ENCODE measurements at places on chromosomes 1 and 21.

DNA sequence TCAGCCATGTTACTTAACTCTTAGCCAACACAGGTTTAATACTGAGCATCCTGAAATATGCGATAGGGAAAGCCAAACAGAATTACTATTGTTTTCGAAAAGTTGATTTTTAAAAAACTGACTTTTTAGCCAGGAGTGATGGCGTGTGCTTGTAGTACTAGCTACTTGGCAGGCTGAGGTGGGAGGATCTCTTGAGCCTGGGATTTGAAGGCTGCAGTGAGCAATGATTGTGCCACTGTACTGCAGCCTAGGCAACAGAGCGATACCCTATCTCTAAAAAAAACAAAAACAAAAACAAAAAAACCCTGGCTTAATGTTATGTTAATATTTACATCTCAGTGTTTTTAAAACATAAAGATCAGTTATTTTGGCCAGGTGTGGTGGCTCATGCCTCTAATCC is 16.7 kb downstream of the NMNAT1 start:
- DNase-seq = no peak

DNA sequence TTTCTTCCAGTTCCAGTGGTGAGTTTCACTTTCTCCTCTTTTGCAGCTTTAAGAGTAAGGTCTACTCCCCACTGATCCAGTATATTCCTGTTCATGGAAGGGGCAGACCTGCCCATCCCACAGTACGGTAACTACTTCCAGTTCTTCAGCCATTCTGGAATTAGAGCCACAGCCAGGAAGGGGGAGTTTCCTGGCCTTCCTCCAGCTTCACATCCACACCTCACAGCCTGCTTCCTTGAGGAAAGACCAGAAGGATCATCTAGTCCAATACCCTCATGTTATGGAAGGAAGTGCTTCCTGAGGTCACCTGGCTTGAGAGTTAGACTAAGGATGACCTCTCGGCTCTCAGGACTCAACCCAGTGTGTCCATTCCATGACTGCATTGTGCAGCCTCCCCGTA is 597.8 kb downstream of the KIF26B start:
- no peak for DNase-seq

DNA sequence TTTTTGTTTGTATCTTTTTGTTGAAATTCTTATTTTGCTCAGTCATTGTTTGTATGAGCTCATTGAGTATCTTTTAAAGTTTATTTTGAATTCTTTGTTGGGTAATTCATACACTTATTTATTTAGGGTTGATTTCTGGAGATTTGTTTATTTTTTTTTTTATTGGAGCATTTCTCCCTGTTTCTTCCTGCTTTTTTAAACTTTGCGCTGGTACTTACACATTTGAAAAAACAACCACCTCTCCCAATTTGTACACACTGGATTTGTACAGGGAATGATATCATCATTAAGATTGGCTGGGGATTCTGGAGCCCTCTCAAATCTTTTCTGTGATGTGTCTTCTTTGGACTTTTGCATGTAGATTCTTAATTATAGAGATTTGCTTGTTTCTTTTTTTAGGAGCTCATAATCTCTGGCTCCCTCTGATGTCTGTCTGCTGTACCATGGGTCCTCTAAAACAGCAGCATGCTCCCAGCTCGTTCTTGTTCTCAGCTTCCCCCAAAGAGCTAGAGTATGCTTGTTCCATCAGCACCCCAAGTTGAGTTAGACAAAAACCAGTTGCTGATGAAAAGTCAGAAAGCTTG is 310.7 kb downstream of the DUSP10 start:
- DNase-seq = no peak

DNA sequence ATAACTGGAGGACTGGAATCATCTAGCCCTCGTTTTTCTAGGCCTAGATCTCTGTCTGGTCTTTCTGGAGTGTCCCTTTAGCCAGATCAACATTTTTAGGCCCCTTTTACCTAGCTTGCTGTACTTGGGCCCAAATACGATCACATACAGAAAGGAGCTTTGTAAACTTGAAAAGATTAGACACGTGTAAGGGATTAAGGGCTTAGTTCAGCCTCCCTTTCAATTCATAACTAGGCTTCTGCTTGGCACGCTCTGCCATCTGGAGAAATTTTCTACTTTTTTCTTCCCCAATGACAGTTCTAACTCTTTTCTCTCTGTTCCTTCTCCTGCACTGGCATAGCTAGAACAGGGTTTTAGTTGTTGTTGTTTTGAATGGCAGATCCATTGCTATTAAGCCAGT is 153.3 kb upstream of the BEND5 start:
- no peak for DNase-seq

DNA sequence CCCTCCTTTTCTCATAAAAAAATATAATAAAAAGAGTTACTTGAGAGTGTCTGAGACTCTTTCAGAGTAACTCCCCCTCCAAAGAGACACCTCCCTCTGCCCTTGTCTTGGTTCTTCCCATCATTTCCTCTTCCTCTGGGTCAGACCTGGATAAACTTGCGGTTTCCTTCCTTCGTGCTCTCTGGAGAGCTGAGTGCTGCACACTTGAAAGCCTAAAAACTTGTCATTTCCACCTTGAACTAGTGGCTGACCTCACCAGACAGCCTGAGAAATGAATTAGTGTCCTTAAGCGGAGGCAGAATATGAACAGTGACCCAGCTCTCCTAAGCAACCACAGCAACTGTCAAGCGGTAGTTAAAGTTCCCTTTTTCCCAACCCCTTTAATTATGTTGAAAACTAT is 88.4 kb upstream of the PROX1 start:
- no peak for DNase-seq
